ENCODE measurements at places on chromosomes 13 and 19.

DNA sequence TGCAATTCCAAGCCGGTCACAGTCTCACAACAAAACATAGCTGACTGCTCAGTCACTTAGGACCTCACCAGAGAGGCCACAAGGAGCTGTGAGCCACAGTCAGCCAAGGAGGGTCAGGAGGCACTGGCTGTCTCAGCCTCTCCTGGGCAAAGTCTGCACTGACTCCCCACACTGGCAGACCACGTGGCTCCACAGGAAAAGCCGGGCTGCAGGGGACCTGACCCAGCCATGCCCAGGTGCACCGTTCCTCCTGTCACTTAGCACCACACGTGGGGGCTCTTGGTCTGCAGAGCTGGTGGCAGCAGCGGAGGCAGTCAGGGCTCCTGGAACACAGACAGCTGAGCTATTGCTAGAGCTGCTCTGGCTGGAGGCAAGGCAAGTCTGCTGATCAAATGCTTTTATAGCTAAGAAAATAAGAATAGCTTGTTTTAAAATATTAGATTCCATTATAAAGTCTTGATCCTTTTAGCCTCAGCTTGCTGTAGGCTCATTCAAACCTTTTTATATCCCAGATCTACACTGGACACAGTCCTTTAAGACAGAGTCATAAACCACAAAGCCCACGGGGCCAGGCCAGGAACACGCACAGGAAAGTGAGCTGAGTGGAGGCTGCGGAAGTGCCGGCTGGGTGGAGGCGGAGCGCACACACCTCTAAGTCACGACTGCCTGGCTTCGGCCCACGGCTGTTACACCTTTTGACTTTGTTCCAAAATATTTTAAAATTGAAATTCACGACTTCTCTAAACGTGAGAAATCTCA is 744.1 kb downstream of the UQCRFS1 start:
- no peak for DNase-seq

DNA sequence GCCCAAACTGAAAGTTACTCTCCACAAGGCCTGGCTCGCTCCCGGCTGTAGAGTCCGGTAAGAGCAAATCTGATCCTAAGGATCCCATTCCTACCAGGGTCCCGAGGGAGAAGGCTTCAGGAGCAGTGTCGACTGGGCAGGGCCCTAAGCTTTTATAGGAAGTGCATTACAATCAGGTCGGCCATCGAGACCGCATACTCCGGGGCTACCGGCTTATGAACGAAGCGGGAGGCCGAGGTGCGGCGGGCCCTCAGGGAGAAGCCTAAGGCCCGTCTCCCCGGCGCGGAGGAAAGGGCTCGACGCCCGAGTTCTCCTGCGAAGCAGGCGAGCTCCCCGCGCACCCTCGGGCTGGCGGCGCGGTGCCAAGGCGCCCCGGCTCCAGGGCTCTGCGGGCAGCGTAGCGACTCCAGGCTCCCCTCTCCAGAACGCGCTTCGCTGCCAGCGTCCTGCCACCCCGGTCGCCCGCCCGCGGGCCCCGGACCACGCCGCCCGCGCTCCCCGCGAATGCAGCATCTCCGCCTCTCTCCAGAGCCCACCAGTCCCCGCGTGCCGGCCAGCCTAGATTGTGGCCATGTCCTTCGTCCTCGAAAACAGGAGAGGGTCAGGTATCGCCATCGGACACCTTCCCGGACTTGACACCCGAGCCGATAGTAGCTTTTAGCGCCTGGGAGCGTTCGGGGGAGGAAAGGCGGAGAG is 1.4 kb downstream of the EFNB2 start:
- peak; percentile 64 for DNase-seq

DNA sequence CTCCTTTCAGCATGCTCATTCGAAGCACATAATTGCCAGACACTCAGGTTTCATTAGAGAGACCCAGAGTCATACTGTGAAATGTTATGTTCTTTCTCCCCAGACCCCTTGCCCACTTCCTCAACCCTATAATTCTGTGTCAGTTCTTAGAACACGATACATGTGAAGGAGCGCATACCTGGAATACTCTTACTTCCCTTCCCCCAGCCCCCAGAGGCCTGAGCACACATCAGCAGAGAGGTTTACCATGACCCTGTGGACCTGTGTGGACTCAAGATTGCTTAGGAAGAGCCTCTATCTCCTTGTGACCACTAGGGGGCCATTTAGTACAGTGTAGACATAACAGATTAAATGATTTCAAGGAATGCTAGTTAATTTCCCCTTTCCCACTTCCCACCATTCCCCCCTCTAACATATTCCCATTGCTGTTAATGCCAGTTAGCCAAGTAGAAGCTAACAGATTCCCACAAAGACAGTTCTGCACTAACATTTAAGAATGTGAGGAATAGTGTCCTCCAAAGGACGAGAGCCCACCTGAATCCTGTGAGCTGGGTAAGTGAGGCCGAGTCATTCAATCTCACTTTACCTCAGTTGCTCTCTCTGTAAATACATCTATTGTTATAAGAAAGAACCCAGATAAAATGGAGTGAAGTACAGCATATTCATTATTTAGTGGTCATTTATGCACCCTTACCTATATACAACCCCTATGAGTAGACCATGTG is 154.2 kb upstream of the MAB21L1 start:
- DNase-seq = peak; percentile 65

DNA sequence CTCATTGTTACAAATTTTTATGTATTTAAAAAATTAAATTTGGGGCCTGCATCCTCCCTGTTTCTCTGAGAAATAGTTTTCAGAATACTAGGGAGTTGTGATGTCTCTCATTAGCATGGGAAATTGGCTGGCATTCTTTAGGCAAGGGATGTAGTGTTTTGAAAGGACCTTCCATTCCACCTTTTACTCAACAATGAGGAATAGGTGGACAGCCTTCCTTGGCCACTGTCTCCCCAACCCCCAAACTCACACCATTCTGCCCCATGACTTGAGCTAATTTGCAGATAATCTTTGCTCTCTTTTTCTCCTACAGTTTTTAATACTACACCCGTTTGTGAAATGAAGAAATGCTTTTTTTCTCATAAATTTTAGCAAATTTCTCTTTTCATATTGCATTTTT is 244.6 kb upstream of the SPRY2 start:
- DNase-seq = no peak

GRCh38 chr19:53871454-53871853 is 3.8 kb downstream of the MYADM start:
- DNase-seq = no peak

GRCh38 chr13:95643571-95643935 is 953 bp downstream of the DZIP1 start:
- peak; percentile 37 for DNase-seq

DNA sequence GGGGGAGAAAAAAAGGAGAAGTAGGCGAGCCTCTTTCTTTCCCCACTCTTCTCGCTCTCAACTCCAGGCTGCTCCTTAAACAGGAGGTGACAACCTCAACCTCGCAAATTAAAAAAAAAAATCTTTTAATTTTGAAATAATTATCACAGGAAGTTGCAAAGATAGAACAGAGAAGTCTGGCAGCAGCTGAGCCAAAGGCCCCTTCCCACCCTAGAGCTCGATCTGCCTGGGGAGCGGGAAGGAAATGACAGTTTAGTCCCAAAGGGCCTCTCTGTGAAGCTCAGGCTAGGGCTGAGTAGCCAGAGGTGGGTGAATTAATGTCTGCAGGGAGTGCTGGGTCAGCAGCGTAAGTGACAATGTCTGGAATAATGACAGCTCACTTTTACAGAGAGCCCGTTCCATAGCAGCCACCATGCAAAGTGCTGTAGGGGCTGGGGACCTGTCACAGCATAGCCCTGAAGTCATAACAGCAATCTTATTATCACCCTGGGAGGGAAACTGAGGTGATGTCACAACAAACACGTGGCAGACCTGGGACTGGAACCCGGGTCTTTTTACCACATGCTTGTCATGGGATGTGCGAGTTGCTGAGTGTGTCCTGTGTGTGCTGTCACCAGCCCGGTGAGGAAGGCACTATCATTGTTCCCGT is 8.8 kb upstream of the CD22 start:
- no peak for DNase-seq

DNA sequence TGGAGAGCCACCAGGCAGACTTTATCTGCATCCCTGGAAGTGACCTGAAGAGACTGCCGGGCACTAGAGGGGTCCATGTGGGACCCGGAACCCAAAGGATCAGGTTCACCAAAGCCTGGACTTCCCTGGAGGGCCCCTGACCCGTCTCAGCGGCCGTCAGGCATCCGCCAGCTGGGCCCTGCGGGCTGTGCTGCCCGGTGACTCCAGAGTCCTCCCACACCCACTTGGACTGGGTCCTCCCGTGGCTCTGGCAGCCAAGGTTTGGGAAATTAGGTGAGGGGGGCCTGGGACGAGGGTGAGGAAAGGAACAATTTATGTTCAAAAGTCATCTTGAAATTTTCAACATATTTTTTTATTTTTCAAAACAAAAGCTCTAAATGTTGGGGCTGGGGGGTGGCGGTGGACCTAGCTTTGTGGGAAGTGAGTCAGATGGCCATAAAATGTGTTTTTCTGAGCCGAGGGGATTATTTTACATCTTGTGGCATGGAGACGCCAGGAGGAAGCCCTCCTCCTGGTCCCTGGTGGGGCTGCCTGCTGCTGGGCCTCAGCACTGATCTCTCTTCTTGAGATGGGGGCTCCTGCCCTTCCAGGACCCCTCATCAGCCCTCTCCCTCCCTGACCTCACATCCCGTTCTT is 20.2 kb downstream of the CEBPA start:
- DNase-seq = no peak

- no peak for DNase-seq
Measured at GRCh38 chr19:40465025-40465556, 454 bp downstream of the BLVRB start.

GRCh38 chr19:55606817-55607216 is 1.4 kb downstream of the ZNF865 start:
- no peak for DNase-seq

DNA sequence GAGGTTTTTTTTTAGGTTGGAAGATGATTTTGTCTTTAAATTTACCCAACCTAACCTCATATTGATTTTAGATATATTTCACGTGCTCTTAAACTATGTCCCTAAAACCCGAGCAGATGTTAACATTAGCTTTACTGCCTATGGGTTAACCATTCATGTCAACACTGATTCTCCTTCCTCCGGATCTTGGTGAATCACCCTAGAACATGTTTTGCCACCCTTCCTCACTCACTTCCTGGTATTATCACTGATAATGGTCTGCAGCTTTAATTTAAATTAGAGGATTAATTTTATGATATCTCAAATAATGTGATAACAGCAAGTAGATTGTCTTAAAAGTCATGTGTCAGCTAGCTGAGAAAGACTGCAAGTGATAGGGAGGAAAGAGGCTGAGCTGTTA is 31.9 kb downstream of the HTR2A start:
- DNase-seq = no peak

DNA sequence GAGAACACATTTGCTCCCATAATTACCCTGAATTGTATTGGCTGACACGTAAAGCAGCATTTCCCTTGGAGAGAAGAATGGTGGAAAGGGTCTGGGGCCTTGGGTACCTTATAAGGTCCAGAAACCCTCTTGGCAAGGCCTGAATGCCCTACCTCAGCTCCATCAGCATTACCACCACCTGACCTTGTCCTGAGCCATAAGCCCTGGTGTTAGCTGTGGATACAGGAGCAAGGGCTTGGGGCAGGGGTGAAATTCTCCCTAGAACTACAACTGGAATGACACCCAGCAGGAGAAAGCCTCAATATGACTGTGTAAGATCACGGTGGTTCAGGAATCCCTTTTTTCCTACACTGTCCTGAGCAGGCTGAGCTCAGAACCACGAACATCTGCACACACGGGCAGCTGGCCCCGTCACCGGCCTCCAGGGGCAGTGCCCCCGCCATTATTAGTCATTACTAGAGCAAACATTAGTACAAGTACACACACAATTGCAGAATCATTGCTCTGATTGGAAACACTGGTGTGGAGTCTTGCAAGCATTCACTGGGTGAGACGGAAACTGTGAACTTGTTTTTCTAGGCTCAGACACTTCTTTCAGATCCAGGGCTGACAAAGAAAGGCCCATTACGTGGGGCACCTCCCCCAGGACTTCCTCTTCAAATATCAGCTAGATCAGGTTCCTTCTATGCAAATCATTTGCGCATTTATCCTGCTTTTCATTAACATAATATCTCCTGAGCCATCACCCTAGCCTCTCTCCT is 26.8 kb upstream of the MTIF3 start:
- no peak for DNase-seq

DNA sequence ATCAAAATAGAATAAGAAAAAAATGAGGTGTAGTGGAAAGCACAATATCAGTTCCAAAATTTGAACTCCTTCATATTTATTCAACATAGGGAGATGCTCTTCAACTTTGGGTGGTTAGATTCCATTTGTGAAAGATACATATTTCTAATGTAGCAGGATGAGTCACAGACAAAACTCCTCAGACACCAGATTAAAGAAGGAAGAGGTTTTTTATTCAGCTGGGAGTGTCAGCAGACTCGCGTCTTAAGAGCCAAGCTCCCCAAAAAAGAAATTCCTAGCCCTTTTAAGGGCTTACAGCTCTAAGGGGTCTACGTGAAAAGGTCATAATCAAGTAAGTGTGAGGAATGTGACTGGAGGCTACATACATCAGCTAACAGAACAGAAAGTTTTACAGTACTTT is 6.8 kb upstream of the ZNF765 start:
- DNase-seq = no peak

DNA sequence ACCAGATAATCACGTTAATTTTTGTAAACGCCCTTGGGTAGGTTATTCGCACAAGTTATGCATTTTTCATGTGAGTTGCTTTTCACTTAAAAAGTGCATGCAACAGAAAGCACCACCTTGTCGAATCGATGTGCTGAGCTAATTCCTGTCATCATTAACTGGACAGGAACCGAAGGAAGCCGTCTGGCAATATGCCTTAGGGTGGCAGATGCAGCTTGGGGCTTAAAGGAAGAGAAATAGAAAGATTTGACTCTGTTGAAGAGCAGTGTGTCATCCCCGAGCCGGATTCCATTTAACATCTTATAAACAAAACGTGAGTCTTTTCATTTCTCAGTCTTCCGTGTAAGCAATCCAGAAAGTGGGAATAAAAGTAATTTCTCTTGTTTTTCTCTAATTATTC is 70.0 kb downstream of the ATP11A start:
- DNase-seq = no peak

- no peak for DNase-seq
Measured at GRCh38 chr19:45216667-45217066, 28.5 kb downstream of the EXOC3L2 start.

DNA sequence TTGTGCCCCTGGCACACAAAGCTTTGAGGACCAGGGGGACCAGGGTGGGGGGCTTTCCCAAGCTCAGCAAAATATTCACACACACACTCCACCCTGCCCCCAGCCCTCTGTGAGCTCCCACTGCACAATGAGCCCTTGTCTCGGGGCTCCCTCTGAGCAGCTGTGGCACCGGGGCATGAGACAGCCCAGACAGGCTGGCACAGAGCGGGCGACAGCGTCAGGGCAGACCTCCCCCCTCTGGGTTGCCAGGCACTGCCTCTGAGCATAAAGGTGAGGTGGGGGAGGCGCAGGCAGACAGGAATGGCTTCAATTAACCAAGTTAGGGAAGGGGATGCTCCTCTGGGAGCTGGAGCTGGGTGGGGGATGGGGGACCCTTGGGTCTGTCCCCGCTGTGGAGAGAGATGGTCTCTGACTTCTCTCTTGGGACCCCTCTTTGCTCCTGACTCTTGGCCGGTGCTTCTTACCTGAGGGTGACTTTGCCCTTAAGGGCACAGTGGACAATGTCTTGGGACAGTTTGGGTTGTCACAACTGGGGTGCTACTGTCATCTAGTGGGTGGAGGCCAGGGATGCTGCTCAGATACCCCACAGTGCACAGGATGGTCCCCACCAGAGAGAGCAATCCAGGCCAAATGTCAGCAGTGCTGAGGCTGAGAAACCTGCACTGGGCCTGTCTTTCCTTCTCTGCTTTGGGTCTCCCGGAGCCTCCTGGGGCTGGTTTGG is 30.3 kb downstream of the LYL1 start:
- no peak for DNase-seq
